Urinary bladder (tissue), 4 donors: ENCODE measurements at places on chromosomes 2 and 18. TPM values are rescaled to one million over a fixed set of nuclear protein-coding genes. Genes with fewer than 3 reads are reported as not detected.

DNA sequence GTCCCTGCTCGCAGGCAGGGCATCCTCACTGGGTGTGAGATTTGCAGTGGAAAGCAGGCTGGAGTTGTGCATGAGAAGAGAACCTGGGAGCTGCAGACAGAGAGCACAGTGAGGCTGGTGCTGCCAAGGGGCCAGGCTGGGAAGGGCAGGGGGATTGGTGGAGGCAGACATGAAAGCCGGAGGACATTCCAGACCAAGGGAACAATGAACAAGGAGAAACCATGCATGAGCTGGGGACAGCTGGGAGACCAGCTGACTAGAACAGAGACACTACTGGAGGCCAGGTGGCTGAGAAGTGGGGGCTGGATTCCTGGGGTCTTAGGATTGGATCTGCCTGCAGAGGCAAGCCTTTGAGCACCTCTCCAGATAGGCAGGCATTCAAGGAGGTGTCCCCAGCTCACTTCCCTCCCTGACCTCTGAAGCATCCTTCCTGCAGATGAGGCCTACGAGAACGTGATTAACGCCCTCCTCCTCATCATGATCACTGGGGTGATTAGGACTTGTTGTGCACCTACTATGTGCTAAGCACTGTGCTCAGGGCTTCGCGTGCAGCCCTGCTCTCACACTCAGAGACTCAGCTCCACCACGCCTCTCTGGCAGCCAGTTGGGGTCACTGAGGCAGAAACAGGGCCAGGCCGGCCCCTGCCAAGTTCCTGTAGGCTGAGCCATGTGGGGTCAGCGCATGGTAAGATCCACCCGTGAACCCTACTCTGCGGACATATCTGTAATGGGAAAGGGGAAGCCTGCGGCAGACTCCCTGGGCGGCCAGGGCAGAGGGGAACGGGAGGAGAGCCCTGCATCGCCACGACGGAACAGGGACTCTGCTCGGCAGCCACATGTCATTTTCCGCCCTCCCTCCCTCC, 74.8 kb upstream of the SLC66A3 start:
- DNase-seq: no peak

GRCh38 chr2:215658635-215659305, 222.9 kb upstream of the FN1 start:
- DNase-seq: no peak

GRCh38 chr2:118431165-118431517, 342.9 kb downstream of the INSIG2 start:
- no peak for DNase-seq

DNA sequence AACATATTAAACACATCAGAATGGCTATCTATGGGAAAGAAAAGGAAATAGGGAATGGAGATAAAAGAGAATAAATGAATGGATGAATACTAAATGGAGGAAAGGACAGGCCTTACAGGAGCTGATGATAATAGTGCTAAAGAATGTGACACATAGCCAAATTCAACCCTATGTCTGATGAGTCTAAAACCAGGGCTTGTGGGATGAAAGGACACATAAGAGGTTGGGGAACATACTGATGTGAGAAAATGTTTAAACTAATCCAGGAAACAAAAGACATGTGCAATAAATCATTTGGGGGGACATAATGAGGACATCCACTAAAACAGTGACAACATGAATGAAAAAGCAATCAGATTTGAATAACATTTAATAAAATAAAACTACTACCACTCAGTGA, 120.0 kb downstream of the DYM start:
- DNase-seq: no peak

- DNase-seq: no peak
These were observed 37.9 kb downstream of the ODC1 start for GRCh38 chr2:10410001-10410822.

DNA sequence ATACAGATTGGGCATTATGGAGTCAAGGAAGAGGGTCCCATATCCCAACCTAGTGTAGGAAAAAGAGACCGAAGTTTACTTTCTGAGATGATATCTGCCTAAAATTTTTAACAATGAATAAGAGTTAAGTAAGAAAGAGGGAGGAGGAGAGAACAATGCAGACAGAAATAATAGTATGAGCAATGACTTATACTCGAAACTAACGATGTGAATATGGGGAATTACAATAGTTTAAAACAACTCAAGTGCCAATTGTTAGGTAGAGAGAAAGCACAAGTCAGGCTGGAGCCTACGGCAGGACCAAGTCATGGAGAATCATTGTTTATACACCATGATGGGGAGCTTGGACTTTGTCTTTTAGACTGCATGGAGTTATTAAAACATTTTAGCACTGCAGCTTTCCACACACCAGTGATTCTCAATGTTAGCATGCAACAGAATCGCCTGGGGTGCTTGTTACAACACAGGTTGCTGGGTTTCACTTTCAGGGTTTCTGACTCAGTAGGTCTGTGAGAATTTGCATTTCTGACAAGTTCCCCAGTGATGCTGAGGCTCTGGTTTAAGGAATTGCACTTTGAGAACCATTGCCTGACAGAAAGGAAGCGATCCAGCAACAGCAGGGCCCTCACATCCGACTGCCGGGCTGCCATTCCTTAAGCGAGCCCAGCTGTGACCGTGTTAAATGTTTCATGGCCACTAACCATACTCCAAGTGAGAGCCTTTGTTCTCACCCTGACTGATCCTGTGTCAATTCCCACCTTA, 511.2 kb downstream of the DCDC2C start:
- no peak for DNase-seq

GRCh38 chr18:22385718-22386117, 32.0 kb downstream of the CTAGE1 start:
- DNase-seq: no peak

GRCh38 chr2:142974288-142975024, 97.0 kb downstream of the KYNU start:
- peak; percentile 53 for DNase-seq

DNA sequence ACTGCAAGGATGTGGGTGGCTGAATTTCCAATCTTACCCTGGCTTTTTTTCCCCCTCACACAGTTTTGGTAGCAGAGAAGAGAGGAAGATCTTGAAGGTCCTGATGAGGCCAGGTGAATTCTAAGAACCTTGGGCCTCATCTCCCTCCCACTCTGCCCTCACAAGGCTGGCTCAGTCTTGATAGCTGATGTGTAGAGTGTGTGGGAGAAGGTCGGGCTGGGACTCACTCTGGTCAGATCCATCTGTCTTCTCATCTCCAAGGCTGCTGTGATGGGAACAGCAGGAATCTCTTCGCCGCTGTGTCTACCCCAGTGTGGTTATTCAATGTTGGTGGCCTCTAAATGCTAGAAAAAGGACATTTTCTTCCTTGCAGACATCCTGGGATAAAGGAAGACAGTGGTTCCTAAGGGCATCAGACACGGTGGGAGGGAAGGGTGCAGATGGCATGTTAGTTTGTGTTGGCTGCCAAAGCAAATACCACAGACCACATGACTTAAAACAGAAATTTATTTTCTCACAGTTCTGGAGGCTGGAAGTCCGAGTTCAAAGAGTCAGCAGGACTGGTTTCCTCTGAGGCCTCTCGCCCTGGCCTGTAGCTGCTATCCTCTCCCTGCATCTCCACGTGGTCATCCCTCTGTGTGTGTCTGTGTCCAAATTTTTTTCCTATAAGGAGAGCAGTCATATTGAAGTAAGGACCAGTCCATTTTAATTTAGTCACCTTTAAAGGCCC, 37.6 kb upstream of the MGAT4A start:
- DNase-seq: no peak

- no peak for DNase-seq
These were observed 114.6 kb downstream of the DOCK10 start for GRCh38 chr2:224927646-224928173.

GRCh38 chr2:127407091-127407490, 11.1 kb upstream of the PROC start:
- no peak for DNase-seq

DNA sequence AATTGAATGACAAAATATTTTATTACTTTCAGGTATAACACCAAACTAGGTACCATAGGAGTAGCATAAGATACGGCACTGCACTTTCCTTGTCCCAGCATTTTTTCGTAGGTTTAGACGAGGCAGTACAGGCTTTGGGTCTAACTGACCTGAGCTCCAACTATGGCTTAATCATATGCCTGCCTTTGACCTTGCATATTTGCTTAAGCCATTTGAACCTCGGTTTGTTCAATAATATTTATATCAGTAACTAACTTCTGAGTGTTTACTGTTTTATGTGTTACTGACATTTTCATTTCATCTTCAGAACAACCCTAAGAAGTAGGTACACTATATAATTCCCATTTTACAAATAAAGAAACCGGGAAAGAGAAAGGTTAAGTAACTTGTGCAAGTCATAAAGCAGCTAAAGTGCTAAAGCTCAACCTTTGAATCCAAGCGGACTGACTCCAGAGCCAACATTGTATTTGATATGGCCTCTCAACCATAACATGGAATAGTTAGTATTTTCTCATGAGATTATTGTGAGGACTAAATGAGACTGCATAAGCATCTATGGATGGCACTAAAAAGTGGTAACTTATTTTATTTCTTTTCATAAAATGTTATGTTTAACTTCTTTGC, 104.0 kb downstream of the R3HDM1 start:
- no peak for DNase-seq

DNA sequence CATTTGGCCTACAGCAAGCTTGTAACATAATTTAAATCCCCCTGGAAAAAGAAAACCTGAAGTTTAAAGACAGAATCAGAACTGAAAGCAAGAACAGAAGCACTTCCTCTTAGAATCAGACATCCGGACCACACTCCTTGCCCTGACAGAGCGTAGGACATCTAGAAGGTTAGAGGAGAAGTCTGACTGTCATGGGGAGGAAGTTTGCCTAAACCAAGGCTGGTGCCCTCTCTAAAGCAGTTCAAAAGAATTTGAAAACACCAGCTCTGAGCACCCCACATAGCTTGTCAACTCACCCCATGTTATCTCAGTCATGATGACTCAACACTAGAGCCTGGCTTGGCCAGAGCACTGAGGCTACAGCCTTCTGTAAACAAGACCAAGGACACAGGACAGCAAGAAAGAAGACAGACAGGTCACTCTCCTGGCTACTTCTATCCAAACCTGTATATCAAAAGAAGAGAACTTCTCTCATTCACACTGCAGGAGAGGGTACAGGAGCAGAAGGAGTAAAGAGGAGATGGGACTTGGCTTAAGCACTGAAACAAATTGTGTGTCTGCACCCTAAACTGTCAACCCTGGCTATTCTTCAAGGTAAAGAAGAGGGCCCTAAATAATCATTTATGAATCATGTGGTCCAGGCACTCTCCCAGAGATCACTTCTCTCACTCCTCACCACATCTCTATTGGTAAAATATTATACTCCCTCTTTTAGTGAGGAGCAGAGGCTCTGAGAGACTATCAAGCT, 198.6 kb downstream of the MEMO1 start:
- no peak for DNase-seq

DNA sequence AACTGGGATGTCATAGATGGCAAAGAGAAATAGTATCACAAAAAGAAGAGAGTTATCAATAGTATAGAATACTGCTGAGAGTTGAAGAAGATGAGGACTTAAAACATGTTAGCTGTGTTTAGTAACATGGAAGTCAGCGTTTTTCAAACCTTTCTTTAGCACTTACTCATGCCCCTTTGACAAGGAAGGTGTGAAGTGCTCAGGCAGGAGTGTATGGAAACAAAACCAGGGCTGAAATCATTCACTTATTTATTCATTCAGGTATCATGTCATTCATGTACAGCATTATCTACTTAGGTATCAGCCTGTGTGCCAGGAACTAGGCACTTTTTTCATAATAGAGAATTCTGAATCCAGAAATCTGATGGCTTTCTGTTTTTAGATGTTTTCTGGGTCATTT, 27.2 kb downstream of the CD28 start:
- DNase-seq: no peak

- no peak for DNase-seq
These were observed 94.1 kb downstream of the COL6A3 start for GRCh38 chr2:237319887-237320286.

GRCh38 chr2:9556121-9556743, 602 bp upstream of the ADAM17 start:
- DNase-seq: no peak

GRCh38 chr2:158664987-158665386, 130.1 kb upstream of the DAPL1 start:
- DNase-seq: no peak

GRCh38 chr2:24493713-24494112, 2.7 kb downstream of the NCOA1 start:
- DNase-seq: no peak

- no peak for DNase-seq
These were observed 101.7 kb downstream of the POLR1A start for GRCh38 chr2:86003967-86004366.

DNA sequence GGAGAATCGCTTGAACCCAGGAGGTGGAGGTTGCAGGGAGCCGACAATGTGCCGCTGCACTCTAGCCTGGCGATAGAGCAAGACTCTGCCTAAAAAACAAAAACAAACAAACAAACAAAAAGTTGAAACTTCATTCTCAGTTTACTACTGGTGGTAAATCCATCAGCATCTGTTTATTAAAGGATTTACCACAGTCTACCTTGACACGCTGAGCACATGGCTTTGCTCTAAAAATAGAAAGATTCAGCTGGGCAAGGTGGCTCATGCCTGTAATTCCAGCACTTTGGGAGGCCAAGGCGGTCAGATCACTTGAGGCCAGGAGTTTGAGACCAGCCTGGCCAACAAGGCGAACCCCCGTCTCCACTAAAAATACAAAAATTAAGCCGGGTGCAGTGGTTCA, 201.3 kb downstream of the TGIF1 start:
- DNase-seq: no peak

DNA sequence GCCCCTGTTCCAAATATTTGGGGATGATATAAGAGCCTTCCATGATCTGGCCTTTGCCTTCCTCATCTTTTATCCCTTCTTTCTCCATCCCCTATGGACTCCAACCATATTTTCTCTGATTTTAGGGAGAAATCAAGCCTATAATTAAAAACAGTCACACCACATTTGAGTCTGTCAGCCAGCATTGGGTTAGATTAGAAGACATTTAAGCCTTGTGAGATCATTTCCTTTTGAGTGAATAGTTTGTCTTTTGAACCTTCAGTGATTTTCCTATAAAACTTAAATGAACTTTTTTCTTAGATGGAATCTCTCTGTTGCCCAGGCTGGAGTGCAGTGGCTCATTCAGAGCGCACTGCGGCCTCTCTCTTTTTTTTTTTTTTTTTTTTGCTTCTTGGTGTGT, 7.6 kb upstream of the C18orf32 start:
- DNase-seq: no peak

- no peak for DNase-seq
These were observed 310.2 kb upstream of the NRP2 start for GRCh38 chr2:205372141-205372540.

DNA sequence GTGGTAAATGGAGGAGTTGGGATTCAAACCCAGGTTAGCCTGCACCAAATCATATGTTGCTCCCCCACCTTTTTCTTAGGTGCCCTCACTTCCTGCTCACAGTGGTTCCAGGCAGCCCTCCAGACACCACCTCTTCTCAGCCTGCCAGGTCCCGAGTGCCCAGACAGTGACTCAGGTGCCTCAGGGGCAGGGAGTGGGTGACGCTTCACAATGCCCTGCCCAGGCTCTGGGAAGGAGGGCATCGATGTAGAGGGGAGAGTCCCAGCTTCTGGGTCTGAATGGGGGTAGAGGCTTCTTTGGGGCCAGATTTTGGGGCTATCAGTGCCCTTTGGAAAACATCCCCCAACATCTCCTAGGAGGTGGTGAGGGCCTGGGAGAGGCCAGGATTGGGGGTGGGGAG, 5.2 kb upstream of the DNAJB2 start:
- DNase-seq: no peak

The SIX2 gene
- 2.7 TPM for total RNA-seq

The SPTBN1 gene
- 352 TPM for total RNA-seq

The SNED1 gene
- total RNA-seq: 11.5 TPM

The UGT1A9 gene
- not detected for total RNA-seq

The SNRNP200 gene
- 58.3 TPM for total RNA-seq

The LIMS3 gene
- 13.5 TPM for total RNA-seq

The CYS1 gene
- total RNA-seq: 7.2 TPM

The GPR35 gene
- 0.63 TPM for total RNA-seq

The FKBP1B gene
- total RNA-seq: 5.1 TPM

The SERPINB11 gene
- total RNA-seq: 3.5 TPM

The LMAN2L gene
- 29.9 TPM for total RNA-seq
